Progenitor cell of endocrine pancreas (in vitro differentiated cells): ENCODE measurements at places on chromosomes 3 and 15. TPM values are rescaled to one million over a fixed set of nuclear protein-coding genes. Genes with fewer than 3 reads are reported as not detected.

The SNAP23 gene
- 57.4 and 67.4 TPM in 2 replicates for total RNA-seq

The GABRR3 gene
- not detected in 2 replicates for total RNA-seq

The MINDY4B gene
- not detected in 2 replicates for total RNA-seq

The GP5 gene
- total RNA-seq, result 0.18 and 0.24 TPM in 2 replicates

The COL6A5 gene
- not detected in 2 replicates for total RNA-seq

The FBXW12 gene
- 0.20 and 0.38 TPM in 2 replicates for total RNA-seq

The GLDN gene
- total RNA-seq, result 0.12 and 0.18 TPM in 2 replicates

The FAM81A gene
- 0.34 and 0.58 TPM in 2 replicates for total RNA-seq

The SPATA12 gene
- 0.14 and 0.16 TPM in 2 replicates for total RNA-seq

The TPRG1 gene
- total RNA-seq, result 0.67 and 2.3 TPM in 2 replicates

The TTC23 gene
- total RNA-seq, result 23.0 and 28.4 TPM in 2 replicates

The SI gene
- total RNA-seq, result 2.0 and 2.7 TPM in 2 replicates

The EXD1 gene
- total RNA-seq, result not detected in 2 replicates

The HIGD1A gene
- total RNA-seq, result 90.6 and 92.3 TPM in 2 replicates

The CFAP91 gene
- 63.0 and 75.0 TPM in 2 replicates for total RNA-seq

- peaks cover 50% of the 10 kb centered on the region for H3K27me3 ChIP-seq
- H3K4me3 ChIP-seq, result no peak overlapping the region
- no peaks in the 10 kb centered on the region for H3K4me1 ChIP-seq
- H3K36me3 ChIP-seq, result no peaks in the 10 kb centered on the region
- H3K27ac ChIP-seq, result no peak overlapping the region
Measured at GRCh38 chr3:46874430-46874829, 3.1 kb upstream of the PTH1R start.

GRCh38 chr3:105806359-105806758 is 62.5 kb downstream of the CBLB start:
- H3K4me3 ChIP-seq, result no peak overlapping the region
- H3K36me3 ChIP-seq, result peaks cover 4% of the 10 kb centered on the region
- DNase-seq, result no peak
- H3K4me1 ChIP-seq, result peaks cover 19% of the 10 kb centered on the region
- no peaks in the 10 kb centered on the region for H3K27me3 ChIP-seq

- H3K27ac ChIP-seq, result no peak overlapping the region
- no peak overlapping the region for H3K4me3 ChIP-seq
- no peak for DNase-seq
- H3K27me3 ChIP-seq, result no peaks in the 10 kb centered on the region
Measured at GRCh38 chr3:112956351-112956750, 18.6 kb downstream of the CD200R1 start.

DNA sequence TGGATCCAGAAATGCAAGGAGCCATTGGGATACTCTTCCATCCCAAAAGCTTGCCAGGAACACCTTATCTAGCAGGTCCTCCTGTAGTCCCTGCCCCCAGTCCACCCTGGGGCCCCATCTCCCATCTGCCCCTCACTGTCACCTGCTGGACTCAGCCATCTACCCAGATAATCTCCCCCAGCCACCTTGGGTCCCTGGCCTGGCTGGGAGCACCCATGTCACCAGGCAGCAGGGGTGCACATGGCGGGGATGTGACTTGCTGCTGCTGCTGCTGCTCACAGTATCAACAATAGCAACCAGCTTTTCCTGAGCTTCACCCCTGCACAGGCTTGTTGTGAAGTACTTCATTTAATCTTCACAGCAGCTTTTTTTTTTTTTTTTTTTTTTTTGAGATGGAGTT is 12.6 kb downstream of the PTH1R start:
- no peak overlapping the region for H3K27ac ChIP-seq
- H3K4me1 ChIP-seq, result peaks cover 8% of the 10 kb centered on the region
- H3K4me3 ChIP-seq, result no peak overlapping the region
- H3K36me3 ChIP-seq, result no peaks in the 10 kb centered on the region

DNA sequence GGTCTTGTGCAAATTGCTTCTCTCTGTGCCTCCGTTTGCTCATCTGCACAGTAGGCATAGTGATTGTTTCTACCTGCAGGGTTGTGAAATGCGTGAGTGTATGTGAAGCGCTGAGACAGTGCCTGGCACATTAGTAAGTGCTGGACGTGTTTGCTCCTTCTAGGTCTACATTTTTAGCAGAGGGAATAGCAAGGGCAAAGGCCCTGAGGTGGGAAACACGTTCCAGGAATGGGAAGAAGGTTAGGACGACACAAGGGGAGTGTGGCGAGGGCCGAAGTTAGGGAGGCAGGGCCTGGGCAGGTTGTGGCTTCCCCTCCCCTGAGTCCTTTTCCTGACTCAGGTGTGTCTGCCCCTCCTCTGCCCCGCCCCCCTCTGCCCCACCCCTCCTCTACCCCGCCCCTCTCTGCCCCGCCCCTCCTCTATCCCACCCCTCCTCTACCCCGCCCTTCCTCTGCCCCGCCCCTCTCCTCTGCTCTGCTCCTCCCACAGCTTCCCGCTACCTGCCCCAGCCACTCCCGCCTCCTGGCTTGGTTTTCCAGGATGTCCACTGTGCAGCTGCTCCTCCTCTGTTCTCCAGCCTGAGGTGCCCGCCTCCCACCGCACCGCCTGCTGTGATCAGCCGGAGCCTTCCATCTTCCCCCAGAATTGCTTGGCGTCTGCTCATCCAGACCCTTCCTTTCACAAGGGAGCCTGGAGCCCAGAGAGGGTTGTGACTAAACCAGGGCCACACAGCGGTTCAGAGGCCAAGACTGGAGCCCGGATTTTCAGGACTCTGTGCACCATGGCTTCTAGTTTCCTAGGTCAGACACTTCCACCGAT is 31.1 kb upstream of the SMAD6 start:
- H3K4me3 ChIP-seq, result no peak overlapping the region
- peaks cover 6% of the 10 kb centered on the region for H3K4me1 ChIP-seq
- H3K27me3 ChIP-seq, result no peaks in the 10 kb centered on the region
- peak overlapping the region; percentile 13 for H3K27ac ChIP-seq

DNA sequence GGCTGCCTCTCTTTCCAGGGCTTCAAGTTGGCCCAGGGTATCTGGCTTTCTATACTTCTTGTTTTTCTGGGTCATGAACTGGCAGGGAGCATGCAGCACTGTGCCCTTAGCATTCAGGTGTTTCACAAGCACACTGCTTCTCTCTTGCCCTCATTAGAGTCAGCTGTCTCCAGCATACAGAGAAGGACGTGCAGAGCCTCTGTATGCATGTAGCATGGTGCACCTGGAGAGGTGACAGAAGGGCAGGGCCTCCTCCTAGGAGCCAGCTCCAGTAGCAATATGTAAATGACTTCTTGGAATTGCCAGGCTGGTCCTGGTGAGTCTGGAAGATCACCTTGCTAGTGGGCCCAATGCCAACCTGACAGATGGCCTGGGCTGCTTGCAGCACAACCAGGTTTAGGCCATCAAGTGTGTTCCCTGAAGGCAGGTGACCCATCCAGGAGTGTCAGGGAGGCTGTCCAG is 44.8 kb upstream of the ATP2C1 start:
- H3K36me3 ChIP-seq, result no peaks in the 10 kb centered on the region
- peak overlapping the region; percentile 37 for H3K27ac ChIP-seq
- H3K27me3 ChIP-seq, result peaks cover 5% of the 10 kb centered on the region

- no peak overlapping the region for H3K27ac ChIP-seq
- peaks cover 12% of the 10 kb centered on the region for H3K27me3 ChIP-seq
- H3K4me1 ChIP-seq, result peaks cover 14% of the 10 kb centered on the region
Measured at GRCh38 chr3:73143401-73143800, 81.9 kb downstream of the EBLN2 start.

- no peak overlapping the region for H3K4me3 ChIP-seq
- no peak for DNase-seq
- peaks cover 5% of the 10 kb centered on the region for H3K27me3 ChIP-seq
- H3K4me1 ChIP-seq, result no peaks in the 10 kb centered on the region
- H3K27ac ChIP-seq, result no peak overlapping the region
- H3K36me3 ChIP-seq, result no peaks in the 10 kb centered on the region
Measured at GRCh38 chr3:73652896-73653295, 28.2 kb upstream of the PDZRN3 start.

DNA sequence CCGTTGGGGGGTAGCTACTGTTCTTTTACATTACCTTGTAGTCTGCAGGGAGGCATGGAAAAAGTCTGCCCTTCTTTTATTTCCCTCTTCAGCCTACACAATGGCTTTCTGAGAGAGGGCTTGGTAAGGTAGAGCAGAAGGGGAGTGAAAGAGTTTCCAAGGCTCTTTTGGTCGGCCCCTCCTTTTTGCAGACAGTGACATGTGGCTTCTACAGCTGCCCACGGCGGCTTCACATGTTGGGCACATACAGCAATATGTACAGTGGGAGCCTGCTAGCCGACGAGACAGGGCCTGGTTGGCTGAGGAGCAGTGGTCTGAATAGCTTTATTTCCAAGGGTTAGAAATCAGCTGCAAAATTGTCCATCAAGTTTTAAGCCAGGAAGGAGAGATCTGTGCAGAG is 4.0 kb downstream of the INAFM2 start:
- H3K27me3 ChIP-seq, result peaks cover 54% of the 10 kb centered on the region
- H3K36me3 ChIP-seq, result peaks cover 4% of the 10 kb centered on the region
- H3K4me1 ChIP-seq, result no peaks in the 10 kb centered on the region
- no peak overlapping the region for H3K27ac ChIP-seq

DNA sequence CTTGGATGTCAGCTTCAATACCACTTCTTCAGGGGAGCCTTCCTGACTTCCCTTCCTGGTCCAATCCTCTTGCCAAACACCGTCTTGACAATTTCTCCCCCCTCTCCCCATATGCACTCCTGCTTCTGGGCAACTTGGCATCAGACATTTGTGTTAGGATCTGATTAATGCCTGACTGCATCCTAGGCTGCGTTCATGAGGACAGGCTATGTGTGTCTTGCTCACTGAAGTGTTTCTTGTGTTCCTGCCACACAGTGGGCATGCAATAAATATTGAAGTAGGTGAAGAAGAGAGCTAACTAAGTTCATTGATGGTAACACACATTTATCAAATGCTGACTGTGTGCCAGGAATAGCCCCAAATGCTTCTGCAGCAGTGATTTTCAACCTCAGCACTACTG is 36.4 kb upstream of the WNT5A start:
- no peak overlapping the region for H3K4me3 ChIP-seq
- no peak for DNase-seq
- H3K27me3 ChIP-seq, result no peaks in the 10 kb centered on the region
- no peaks in the 10 kb centered on the region for H3K36me3 ChIP-seq

DNA sequence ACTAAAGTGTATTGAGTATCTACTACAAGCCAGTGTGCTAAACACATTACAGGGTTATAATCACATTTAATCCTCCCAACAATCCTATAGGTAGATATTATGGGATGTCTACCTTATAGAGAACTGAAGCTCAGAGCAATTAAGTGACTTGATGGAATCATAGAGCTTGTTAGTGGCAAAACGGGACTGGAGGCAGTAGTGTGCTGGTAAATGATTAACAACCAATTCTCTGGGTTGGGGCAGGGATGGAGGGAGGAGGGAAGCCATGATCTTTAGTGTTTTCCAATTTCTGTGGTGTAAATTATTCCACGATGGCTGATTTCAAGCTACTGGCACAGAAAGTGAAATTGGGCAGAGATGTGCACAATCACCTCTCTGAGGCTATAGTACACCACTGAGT is 18.5 kb upstream of the CSRNP1 start:
- H3K36me3 ChIP-seq, result no peaks in the 10 kb centered on the region
- no peaks in the 10 kb centered on the region for H3K27me3 ChIP-seq
- peaks cover 10% of the 10 kb centered on the region for H3K4me1 ChIP-seq
- no peak overlapping the region for H3K27ac ChIP-seq

DNA sequence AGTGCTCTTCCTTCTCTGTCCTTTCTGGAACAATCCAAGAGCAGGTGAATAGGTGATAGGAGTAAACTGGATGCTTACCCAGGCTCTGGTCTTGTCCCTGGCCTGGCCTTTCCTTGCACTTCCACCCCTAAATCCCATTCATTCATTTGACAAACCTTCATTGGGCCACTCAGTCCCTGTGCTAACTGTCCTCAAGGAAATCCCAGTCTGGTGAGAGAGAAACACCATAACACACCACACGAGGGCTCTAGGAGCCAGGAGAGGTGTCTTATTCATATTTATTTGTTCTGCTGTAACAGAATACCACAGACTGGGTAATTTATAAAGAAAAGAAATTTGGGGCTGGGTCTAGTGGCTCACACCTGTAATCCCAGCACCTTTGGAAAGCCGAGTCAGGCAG is 22.8 kb downstream of the EFCC1 start:
- peaks cover 28% of the 10 kb centered on the region for H3K27me3 ChIP-seq
- no peak overlapping the region for H3K4me3 ChIP-seq
- no peak for DNase-seq
- no peak overlapping the region for H3K27ac ChIP-seq

GRCh38 chr3:178568155-178568731 is 32.0 kb downstream of the KCNMB2 start:
- H3K27ac ChIP-seq, result no peak overlapping the region
- no peaks in the 10 kb centered on the region for H3K36me3 ChIP-seq
- H3K27me3 ChIP-seq, result no peaks in the 10 kb centered on the region
- H3K4me3 ChIP-seq, result no peak overlapping the region

- no peaks in the 10 kb centered on the region for H3K36me3 ChIP-seq
- no peak overlapping the region for H3K4me3 ChIP-seq
- no peaks in the 10 kb centered on the region for H3K27me3 ChIP-seq
- no peaks in the 10 kb centered on the region for H3K4me1 ChIP-seq
- H3K27ac ChIP-seq, result no peak overlapping the region
Measured at GRCh38 chr3:175411405-175411804, 552.3 kb downstream of the NAALADL2 start.

DNA sequence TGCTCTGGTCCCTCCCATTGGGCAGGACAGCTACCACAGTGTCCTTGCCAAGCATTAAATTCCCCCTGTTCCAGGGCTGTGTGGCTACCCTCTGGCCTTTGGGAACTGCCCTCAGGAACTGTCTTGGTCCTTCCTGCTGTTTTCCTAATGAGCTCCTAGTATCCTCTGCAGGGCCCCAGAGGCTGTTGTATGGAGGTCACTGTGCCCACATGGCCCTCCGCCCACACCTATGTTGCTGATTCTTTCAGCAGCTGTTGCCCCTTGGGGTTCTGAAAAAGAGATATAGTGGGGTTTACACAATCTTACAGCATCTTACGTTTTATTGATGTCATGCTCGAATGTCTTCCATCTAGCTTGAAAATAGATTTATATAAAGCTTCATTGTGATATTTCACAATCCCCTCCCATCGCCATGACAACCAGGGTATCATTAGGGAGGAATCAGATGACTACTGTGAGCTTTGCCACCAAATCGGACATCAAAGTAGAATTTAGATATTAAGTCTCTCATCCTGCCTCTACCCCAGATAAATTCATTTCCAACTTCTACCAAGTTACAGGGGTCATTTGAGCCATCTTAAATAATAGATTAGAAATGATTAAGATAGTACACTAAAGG is 97.1 kb upstream of the NR2E3 start:
- no peak overlapping the region for H3K27ac ChIP-seq
- no peak overlapping the region for H3K4me3 ChIP-seq
- no peaks in the 10 kb centered on the region for H3K4me1 ChIP-seq
- H3K36me3 ChIP-seq, result no peaks in the 10 kb centered on the region

GRCh38 chr15:58331560-58331912 is 100.3 kb upstream of the LIPC start:
- H3K4me3 ChIP-seq, result no peak overlapping the region
- DNase-seq, result no peak
- H3K27me3 ChIP-seq, result no peaks in the 10 kb centered on the region
- H3K4me1 ChIP-seq, result peaks cover 43% of the 10 kb centered on the region

- no peak for DNase-seq
- no peaks in the 10 kb centered on the region for H3K36me3 ChIP-seq
- H3K27me3 ChIP-seq, result no peaks in the 10 kb centered on the region
- H3K4me1 ChIP-seq, result no peaks in the 10 kb centered on the region
Measured at GRCh38 chr3:97871801-97872524, 50.2 kb downstream of the CRYBG3 start.

GRCh38 chr15:87816016-87816415 is 440.5 kb downstream of the NTRK3 start:
- no peak overlapping the region for H3K4me3 ChIP-seq
- no peak overlapping the region for H3K27ac ChIP-seq
- H3K4me1 ChIP-seq, result no peaks in the 10 kb centered on the region
- peaks cover 4% of the 10 kb centered on the region for H3K27me3 ChIP-seq

GRCh38 chr3:7615043-7615442 is 754.1 kb downstream of the GRM7 start:
- DNase-seq, result no peak
- peaks cover 14% of the 10 kb centered on the region for H3K4me1 ChIP-seq
- H3K27ac ChIP-seq, result no peak overlapping the region
- no peaks in the 10 kb centered on the region for H3K36me3 ChIP-seq
- no peaks in the 10 kb centered on the region for H3K27me3 ChIP-seq
